ENCODE measurements at places on chromosomes 7 and 10.

DNA sequence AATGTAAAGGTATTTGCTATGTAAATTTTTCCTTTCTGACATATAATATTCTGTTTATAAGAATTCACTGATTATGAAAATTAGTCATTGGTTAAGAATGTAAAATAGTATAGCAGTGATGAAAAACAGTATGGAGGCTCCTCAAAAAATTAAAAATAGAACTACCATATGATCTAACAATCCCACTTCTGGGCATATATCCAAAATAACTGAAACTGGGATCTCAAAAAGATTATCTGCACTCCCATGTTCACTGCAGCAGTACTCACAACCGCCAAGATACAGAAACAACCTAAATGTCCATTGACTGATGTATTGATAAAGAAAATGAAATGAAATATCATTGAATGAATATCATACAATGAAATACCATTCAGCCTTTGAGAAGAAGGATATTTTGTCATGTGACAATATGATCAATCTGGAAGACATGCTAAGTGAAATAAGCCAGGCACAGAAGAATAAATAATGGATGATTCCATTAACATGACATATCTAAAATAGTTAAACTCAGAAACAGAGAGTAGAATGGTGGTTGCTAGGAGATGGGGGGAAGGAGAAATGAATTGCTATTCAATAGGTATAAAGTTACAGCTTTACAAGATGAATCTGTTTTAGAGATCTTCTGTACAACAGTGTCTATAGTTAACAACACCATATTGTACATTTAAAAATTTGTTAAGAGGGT lies 14.0 kb downstream of the C10orf88 start:
- no peak for DNase-seq

- peak; percentile 12 for DNase-seq
These were observed 32.5 kb downstream of the ZNF438 start for GRCh38 chr10:30999070-30999712.

- DNase-seq = no peak
These were observed 55.5 kb upstream of the CCNJ start for GRCh38 chr10:95987685-95988426.

- peak; percentile 8 for DNase-seq
These were observed 68.5 kb downstream of the CXCL12 start for GRCh38 chr10:44316187-44316921.

GRCh38 chr7:90660819-90661218 lies 64.7 kb downstream of the CDK14 start:
- no peak for DNase-seq

DNA sequence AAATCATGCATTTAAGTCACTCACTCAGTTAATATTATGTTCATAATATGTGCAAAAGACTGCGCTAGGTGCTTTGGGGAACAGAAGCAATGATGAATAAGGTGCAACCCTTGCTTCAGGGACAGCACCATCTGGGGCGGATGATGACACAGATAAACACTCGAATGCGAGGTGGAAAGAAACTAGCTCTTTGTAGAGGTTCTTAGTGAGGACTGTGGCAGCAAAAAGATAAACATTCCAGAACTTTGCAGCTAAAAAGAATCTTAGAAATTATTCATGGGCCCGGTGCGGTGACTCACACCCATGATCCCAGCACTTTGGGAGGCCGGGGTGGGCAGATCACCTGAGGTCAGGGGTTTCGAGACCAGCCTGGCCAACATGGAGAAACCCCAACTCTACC lies 29.8 kb upstream of the CHST15 start:
- DNase-seq = no peak

GRCh38 chr10:127997271-127997670 lies 90.4 kb downstream of the PTPRE start:
- no peak for DNase-seq

GRCh38 chr10:88385601-88386203 lies 197.4 kb downstream of the RNLS start:
- DNase-seq = peak; percentile 72

DNA sequence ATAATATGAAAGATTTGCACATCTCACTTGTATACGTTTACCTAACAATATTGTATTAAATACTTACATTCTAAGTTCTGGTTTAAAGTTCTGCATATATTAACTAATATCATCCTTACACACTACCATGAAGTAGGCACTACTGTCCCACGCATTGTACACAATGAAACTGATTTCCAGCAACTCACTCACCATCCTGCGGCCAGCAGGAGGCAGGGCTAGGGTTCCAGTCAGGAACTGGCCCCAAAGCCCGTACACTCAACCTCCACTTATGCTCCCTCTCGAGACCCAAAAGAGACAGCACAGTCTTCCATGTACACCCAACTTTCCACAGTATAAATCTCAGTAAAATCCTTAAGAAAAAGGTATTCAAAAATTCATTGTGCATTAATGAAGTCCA lies 41.4 kb downstream of the GRID1 start:
- no peak for DNase-seq

GRCh38 chr7:96016056-96016586 lies 243.8 kb downstream of the DYNC1I1 start:
- DNase-seq = no peak

GRCh38 chr7:1402110-1402790 lies 57.0 kb downstream of the MICALL2 start:
- no peak for DNase-seq

- peak; percentile 26 for DNase-seq
These were observed 145.1 kb downstream of the GRM8 start for GRCh38 chr7:127107601-127108007.

- no peak for DNase-seq
These were observed 18.9 kb upstream of the GSTK1 start for GRCh38 chr7:143244321-143244720.

DNA sequence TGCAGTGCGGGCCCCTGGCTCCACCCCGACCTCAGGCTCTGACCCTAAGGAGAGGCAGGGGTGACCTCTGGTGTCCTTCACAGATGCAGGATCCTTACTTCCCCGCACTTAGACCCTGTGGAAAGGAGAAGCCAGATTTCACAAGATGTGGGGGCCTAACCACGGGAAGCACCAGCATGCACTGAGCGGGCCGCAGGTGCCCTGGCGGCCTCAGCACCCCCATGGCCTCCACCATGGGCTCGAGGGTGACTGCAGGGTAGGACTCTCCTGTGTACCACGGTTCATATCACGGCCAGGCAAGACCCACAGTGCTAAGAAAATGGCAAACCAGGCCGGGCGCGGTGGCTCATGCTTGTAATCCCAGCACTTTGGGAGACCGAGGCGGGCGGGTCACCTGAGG lies 410.0 kb upstream of the FOXK1 start:
- DNase-seq = no peak

GRCh38 chr10:95248989-95249388 lies 41.8 kb downstream of the PDLIM1 start:
- DNase-seq = no peak

GRCh38 chr7:93375603-93376002 lies 143.4 kb downstream of the VPS50 start:
- no peak for DNase-seq

DNA sequence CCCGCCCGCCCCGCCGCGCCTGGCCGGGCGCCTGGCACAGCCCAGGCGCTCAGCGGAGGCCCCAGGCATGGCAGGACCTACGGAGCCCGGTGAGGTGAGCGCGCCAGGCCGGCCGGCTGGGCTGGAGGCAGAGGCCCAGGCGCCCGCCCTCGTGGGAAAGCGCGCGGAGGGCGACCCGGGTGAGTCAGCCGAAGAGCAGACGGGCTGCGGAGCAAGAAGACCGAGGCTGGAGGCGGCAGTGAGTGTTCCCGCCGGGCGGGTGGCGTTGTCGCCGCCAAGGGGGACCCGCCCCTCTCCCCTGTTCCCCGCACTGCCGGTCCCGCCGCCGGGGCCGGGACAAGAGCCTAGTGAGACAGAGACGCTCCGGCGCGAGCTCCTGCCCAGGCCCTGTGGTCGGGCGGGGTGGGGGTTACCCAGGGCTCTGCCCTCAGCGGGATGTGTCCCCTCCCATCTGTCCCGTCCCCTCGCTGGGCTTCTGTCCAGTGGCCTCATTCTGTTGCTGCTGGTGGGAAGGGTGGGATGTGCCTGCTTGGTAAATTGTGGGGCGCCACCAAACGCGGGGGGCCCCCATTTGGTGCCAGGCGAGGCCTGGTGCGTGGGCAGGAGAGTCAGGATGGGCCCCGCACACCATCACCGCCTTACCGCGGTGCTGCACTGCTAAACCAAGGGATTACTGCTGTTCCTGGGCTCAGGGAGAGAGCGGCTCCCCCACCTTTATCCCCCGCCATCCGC lies 17.0 kb upstream of the NODAL start:
- no peak for DNase-seq

GRCh38 chr7:101453617-101454016 lies 90.9 kb downstream of the COL26A1 start:
- no peak for DNase-seq

GRCh38 chr7:122383934-122384333 lies 79.4 kb upstream of the FEZF1 start:
- DNase-seq = no peak

DNA sequence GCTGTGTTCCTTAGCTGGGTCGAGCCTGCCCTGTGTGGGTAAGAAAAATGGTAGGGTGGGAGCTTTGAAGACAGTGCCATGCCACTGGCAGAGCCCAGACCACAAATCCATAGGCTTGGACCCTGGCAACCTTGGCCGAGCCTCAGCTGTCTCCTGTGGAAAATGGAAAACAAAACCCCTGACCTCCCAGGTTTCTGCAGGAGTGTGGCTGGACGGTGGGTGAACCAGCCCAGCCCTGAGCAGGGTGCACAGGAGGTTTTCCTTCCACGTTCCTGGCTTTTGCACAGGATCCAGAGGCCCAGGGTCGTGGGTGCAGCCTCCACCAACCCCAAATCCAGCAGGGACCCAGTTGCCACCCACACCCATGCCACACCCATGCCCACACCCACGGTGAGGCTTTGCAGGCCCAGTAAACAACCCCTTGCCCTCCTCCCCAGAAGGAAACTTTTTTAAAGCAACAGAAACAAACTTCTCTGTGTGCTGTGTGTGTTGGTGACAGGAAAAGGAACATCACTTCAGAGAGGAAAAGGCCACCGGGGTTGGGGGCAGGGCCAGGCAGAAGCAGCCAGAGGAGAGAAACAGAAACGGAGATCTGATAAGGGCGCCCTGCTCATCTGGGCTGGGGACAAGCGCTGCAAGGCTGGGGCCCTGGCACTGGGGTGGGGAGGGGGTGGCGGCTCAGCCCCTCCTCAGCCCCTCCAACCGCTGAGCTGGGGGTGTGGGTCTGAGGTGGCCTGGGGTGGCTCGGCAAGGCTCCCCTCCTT lies 20.7 kb upstream of the ZMIZ1 start:
- DNase-seq = peak; percentile 66

Data from CD4-positive, alpha-beta T cell treated with Interleukin-10 for 1 hour (primary cell).